ENCODE measurements at places on chromosomes 16 and 17. TPM values are rescaled to one million over a fixed set of nuclear protein-coding genes. Genes with fewer than 3 reads are reported as not detected.

DNA sequence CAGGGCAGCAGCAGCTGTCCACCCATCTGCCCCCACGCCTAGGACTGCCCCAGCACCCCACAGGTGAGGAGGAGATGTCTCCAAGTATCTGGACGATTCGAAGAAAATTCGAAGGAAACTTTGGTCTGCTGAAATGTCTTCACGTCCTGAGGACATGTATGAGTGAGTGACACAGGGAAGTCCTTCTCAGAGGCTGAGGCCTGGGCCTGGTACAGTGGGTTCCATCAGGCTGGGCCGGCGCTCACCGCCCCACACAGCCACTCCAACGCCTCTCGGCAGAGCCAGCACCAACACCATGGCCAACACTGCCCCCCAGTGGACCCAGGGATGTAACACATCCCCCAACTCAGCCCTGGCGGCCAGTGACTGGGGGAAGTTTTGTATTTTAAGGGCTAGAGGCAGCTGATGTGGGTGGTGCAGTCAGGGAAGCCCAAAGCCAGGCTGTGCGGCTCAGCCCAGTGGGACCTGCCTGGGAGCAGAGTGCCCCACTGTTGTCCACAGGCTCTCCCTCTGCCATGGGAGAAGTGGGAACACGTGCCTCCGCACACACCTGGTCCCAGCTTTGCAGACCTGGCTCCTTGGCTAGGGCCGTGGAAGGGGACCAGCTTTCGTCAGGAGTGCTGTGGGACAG is 55.8 kb upstream of the FASN start:
- no peak overlapping the region for H3K27ac ChIP-seq
- peak; percentile 76 for DNase-seq
- no peaks in the 10 kb centered on the region for H3K4me1 ChIP-seq
- H3K27me3 ChIP-seq = no peaks in the 10 kb centered on the region
- no peak overlapping the region for H3K4me3 ChIP-seq
- H3K36me3 ChIP-seq = no peaks in the 10 kb centered on the region

DNA sequence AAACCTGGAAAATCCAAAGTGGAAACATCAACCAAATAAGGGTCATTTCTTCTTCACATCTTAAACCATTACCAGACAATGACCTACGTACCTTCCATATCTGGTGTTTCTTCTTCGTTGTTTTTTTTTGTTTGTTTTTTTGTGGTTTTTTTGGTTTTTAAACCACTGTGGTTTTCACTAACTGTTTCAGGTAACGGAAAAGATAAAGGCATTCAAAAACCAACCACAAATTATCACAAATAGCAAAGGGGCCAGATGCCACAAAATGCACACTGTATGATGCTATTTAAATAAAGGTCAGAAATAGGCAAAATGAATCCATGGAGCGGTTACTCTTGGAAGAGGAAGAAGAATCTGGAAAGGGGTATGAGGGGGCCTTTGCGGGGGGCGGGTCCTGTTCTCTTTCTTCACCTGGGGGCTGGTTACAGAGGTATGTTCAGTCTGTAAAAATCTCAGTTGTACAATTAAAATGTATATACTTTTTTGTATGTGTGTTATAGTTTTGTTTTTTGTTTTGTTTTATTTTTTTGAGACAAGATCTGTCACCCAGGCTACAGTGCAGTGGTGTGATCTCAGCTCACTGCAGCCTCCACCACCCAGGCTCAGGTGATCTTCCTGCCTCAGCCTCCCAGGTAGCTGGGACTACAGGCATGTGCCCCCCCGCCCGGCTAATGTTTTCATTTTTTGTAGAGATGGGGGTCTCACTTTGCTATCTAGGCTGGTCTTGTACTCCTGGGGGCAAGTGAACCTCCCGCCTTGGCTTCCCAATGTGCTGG is 29.6 kb downstream of the LITAF start:
- H3K27me3 ChIP-seq = no peaks in the 10 kb centered on the region
- peaks cover 59% of the 10 kb centered on the region for H3K4me1 ChIP-seq
- peak overlapping the region; percentile 67 for H3K4me3 ChIP-seq

GRCh38 chr17:10052106-10052813 is 146.1 kb downstream of the GAS7 start:
- no peaks in the 10 kb centered on the region for H3K4me1 ChIP-seq
- no peak overlapping the region for H3K27ac ChIP-seq
- no peak overlapping the region for H3K4me3 ChIP-seq
- no peaks in the 10 kb centered on the region for H3K36me3 ChIP-seq
- DNase-seq = no peak

- DNase-seq = no peak
- no peaks in the 10 kb centered on the region for H3K27me3 ChIP-seq
- no peaks in the 10 kb centered on the region for H3K4me1 ChIP-seq
- H3K27ac ChIP-seq = no peak overlapping the region
- peaks cover 2% of the 10 kb centered on the region for H3K36me3 ChIP-seq
These were observed 46.8 kb downstream of the SLC39A11 start for GRCh38 chr17:73045724-73046123.

NUPR1 gene
- total RNA-seq = not detected

DNA sequence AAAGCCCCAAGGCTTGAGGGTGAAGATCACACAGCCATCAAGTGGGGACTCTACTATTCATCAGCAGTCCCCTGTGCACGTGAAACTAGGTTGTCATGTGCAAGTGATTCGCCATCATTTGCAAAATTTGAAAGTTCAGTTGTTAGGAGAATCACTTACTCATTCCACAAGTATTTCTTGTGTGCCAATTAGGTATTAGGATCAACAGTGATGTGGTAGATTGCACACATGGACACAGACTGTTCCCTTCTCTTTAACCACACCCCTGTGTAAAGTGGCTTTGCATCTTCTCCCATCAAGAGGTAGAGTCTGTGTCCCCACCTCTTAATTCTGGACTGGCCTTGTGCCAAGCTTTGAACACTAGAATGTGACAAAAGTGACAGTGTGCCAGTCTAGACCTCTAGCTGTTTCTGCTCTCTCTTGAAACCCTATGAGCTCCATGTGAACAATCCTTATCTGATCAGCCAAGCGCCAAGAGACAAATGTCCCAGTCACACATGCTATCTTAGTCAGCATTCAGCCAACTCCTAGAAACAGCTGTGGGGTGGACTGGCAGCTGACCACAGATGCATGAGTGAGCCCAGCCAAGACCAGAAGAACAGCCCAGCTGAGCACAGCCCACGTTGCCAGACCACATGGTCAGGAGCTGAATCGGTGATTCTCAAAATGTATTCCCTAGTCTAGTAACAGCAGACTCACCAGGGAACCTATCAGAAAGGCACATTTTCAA is 31.5 kb upstream of the SHISA9 start:
- H3K4me3 ChIP-seq = no peak overlapping the region
- no peak for DNase-seq
- H3K27ac ChIP-seq = no peak overlapping the region
- no peaks in the 10 kb centered on the region for H3K36me3 ChIP-seq
- H3K4me1 ChIP-seq = no peaks in the 10 kb centered on the region
- H3K27me3 ChIP-seq = no peaks in the 10 kb centered on the region

DNA sequence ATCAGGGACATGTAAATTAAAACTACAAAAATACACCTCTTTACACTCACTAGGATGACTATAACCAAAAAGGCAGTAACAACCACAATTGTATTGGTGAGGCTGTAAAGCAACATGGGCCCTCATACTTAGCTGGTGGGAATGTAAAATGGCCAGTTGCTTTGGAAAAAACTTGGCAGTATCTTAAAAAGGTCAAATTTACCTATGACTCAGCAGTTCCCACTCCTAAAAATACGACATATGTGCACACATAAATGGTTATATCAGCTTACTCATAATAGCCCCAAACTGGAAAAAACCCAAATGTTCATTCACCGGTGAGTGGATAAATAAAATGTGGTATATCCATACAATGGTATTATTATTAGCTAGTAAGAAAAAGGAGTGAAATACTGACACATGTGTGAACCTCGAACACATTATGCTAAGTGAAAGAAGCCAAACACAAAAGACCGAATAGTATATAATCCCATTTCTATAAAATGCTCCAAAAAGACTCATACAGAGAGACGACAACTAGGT is 391.4 kb downstream of the NPIPA8 start:
- H3K4me1 ChIP-seq = peaks cover 6% of the 10 kb centered on the region
- H3K36me3 ChIP-seq = no peaks in the 10 kb centered on the region
- H3K4me3 ChIP-seq = no peak overlapping the region
- H3K27me3 ChIP-seq = peaks cover 10% of the 10 kb centered on the region
- no peak for DNase-seq

MEOX1 gene
- total RNA-seq = not detected
